ENCODE measurements at places on chromosomes 13 and 19.

- DNase-seq = no peak
These were observed 720.8 kb downstream of the UQCRFS1 start for GRCh38 chr19:28492201-28492600.

DNA sequence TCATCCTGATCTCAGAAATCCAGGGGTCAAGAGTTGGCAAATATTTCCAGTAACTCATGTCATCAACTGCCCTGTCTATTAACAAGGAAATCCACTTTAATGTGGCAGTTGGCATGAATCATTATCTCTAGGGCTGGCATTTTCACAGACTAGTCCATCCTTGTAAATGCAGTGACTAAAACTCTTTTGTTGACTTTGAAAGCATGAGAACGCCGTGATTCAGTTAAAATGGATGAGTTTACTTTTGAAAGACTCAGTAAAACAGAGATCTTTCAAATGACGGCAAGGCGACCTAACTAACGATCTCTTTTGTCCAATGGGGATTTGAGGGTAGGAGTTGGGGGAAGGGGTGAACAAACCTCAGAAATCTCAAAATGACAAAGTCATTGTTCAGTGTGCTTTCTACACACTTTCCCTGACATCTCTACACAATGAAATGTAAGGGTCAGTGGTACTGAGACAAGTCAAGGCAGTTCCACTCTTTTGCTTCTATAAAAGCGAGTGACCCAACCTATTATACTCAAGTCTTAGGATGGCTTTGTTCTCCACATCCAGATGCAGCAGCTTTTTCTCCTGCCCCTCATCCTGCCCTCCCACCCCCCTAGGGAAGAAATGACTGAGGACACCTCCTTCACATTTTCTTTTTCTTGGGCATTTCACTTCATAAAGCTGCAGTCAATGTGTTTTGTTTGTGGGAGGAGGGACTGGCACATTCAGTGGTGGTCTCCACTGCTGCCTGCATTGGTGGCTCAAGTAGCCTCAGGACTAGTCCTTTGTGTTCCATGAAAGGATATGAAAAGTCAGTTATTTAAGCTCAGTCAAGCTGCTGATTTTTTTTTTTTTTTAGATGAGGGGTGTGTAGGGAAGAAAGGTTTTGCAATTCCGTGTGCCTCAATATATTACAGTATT lies 200.5 kb downstream of the ABCC4 start:
- peak; percentile 45 for DNase-seq

- no peak for DNase-seq
These were observed 401.1 kb upstream of the SPRY2 start for GRCh38 chr13:80742033-80742432.

- peak; percentile 29 for DNase-seq
These were observed 2.6 kb upstream of the CLEC4G start for GRCh38 chr19:7734220-7735203.

GRCh38 chr13:50387051-50387581 lies 371.9 kb downstream of the KCNRG start:
- peak; percentile 36 for DNase-seq

- no peak for DNase-seq
These were observed 1071.2 kb downstream of the EFNB2 start for GRCh38 chr13:105464249-105464648.

DNA sequence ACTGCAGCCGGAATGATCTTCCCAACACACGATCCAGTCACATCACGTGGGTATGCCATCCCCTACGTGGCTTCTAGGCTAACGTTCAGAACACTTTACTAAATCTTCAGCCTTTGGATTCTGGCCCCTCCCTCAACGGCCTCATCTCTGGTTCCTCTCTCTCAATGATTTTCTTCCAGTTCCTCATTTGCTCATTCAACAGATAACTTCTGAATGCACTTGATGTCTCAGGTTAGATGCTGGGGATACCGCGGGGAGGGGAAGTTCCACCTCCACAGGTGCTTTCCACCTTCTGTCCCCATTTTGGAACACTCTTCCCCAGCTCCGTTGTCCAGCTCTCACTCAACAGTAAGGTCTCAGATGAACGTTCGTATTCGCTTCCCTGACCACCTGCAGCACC lies 66.1 kb downstream of the ATP7B start:
- DNase-seq = no peak

- DNase-seq = no peak
These were observed 21.6 kb downstream of the SGCG start for GRCh38 chr13:23202383-23202782.

DNA sequence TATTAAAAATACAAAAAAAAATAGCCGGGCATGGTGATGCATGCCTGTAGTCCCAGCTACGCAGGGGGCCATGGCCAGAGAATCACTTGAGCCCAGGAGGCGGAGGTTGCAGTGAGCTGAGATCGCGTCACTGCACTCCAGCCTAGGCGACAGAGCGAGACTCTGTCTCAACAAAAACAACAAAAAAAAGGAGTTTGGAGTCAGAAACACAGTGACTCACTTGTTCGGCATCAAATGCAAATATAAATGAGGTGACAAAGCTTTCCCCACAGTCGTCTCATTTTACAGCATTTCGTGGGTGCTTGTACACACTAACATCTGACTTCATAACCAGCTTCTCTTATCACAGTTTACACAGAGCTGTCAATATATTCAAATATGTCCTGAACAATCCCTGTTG lies 11.0 kb downstream of the ZNF665 start:
- peak; percentile 22 for DNase-seq

GRCh38 chr19:30106417-30107095 lies 164.5 kb downstream of the URI1 start:
- DNase-seq = no peak

GRCh38 chr13:39051157-39051556 lies 12.9 kb downstream of the NHLRC3 start:
- peak; percentile 77 for DNase-seq

DNA sequence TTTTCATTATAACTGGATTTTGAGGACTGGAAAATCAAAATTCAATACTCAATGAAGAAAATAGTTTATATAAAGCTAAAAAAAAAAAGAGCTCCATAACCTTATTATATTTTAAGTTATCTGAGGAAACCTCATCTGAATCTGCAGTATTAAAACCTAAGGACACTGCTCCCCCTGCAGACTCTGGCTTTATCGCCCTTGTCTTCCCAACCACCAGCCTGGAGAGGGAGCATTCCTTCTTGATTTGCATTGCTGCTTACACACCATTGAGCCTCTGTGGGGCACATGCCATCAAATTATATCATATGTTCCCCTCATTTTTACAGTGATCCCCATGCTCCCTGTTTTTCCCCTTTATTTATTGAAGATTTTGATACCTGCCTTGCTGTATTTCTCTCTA lies 871.4 kb upstream of the GPC6 start:
- DNase-seq = no peak

DNA sequence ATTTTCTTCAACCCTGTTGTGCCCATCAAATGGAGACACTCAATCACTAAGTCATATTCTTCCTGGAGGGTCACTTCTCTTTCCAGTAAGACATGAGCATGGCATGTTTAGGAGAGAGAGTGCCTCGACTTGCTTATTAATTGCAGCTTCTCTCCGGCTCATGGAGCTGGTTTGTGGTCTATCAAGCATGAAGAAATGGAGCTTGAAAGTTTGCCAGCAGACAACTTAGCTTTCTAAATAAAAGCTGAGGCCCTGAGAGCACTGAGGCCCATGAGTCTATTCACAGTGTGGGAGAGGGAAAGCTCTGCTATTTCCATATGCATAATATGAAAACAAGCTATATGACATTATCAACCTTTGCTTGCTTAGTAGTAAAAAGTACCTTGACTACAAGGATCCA lies 378.5 kb downstream of the FGF9 start:
- no peak for DNase-seq

- DNase-seq = no peak
These were observed 239.5 kb upstream of the PCDH9 start for GRCh38 chr13:67469623-67470022.

GRCh38 chr19:42402376-42403116 lies 12.4 kb upstream of the CNFN start:
- no peak for DNase-seq

DNA sequence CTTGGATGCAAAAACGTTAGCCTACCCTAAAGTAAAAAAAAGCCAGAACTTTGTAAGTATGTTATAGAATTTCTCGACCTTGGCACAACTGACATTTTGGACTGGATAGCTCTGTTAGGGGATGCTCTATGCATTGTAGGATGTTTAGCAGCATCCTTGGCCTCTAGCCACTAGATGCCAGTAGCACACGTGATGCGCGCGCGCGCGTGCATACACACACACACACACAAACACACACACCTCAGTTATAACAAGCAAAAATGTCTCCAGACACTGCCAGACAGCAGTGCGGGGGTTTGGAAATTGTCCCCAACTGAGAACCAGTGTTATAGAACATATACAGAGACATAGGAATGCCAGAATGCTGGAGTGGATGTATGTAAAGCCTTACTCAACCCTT lies 17.2 kb downstream of the ZNF226 start:
- no peak for DNase-seq

GRCh38 chr19:28862238-28862637 lies 350.7 kb downstream of the UQCRFS1 start:
- DNase-seq = no peak

- no peak for DNase-seq
These were observed 14.5 kb downstream of the ERFL start for GRCh38 chr19:41913538-41914423.

DNA sequence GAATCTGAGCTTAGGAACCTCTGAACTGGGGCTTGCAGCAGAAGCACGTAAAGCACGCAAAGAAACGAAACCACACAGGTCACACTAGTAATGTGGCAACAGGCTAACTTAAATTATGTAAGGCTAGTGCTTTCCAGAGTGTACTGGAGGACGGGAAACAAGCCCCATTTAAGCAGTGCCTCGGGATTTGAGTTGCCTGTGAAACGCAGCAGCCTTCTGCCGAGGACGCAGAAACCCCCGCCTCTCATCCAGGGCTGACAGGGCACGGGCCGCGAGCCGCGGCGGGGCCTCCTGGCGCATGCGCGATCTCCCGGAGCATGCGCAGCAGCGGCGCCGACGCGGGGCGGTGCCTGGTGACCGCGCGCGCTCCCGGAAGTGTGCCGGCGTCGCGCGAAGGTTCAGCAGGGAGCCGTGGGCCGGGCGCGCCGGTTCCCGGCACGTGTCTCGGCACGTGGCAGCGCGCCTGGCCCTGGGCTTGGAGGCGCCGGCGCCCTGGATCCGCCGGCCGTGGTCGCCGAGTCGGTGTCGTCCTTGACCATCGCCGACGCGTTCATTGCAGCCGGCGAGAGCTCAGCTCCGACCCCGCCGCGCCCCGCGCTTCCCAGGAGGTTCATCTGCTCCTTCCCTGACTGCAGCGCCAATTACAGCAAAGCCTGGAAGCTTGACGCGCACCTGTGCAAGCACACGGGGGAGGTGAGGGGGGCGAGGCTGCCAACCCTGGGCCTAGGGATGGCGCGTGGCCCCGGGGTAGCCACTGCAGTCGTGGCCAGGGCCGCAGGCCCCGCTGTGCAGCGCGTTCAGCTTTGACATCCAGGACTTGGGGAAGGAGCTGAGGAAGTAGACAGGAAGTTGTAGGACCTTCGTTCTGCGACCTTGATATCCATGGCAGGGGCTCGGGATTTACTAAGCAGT lies at the start of gene GTF3A:
TSS of gene GTF3A (plus strand) at position 374 of the 912 bp plus-strand sequence.
- peak; percentile 95 for DNase-seq

DNA sequence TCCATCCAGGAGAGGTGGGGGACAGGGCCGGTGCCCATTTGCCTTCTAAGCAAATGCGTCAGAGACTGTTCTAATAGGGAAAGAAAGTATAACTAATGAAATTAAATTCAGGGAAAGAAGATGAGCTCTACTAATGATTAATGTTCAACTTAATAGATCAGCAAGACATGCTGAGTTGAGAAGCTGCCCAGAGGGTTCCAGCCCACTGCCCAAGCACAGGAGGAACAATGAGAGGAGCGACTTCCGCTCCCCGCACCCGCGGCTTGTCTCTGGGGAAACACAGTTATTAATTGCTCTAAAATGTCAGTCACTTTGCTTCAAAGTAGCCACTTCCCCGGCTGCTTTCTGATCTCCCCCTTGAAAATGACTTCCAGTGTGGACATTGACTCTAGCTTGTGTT lies 331.3 kb downstream of the UQCRFS1 start:
- no peak for DNase-seq

DNA sequence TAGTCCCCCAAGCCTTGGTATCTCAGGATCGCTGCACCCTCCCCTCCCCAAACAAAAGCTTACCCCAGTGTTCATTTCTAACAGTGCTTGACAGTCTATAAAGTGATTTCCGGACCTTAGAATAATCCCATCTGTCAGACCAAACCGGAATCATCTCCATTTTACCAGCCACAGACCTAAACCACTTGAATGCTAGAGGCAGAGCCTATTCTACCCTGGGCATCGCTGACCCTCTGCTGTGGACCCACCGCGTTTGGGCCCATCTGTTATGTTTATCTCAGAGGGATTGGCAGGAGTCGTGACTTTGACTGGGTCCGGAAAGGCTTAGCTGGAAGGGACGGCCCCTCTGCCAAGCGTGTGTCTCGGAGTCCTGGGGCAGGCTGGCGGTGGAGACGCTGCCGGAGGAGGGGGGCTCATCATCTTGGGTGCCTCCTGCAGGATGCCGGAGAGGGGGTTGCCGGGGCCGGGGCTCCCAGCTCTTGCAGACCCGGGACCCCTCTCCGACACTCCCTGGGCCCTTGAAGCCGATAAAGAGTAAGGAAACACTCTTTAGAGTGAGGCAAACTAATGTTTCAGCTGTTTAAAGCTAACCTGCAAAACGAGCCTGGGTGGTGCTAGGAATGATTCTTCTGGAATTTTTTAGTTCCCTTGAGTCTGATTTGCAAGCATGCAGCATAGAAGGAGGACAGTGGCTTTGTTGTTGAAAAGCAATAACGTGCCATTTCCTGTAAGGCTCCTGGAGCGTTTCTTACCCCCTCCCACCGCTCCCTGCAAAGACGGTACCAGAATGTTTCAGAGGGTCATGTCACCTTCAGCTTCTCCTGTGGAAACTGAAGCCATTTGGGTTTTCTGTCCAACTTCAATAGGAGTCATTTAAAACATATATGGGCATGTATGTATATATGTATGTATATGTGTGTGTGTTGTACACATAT lies 1.3 kb downstream of the SLC25A42 start:
- peak; percentile 34 for DNase-seq

DNA sequence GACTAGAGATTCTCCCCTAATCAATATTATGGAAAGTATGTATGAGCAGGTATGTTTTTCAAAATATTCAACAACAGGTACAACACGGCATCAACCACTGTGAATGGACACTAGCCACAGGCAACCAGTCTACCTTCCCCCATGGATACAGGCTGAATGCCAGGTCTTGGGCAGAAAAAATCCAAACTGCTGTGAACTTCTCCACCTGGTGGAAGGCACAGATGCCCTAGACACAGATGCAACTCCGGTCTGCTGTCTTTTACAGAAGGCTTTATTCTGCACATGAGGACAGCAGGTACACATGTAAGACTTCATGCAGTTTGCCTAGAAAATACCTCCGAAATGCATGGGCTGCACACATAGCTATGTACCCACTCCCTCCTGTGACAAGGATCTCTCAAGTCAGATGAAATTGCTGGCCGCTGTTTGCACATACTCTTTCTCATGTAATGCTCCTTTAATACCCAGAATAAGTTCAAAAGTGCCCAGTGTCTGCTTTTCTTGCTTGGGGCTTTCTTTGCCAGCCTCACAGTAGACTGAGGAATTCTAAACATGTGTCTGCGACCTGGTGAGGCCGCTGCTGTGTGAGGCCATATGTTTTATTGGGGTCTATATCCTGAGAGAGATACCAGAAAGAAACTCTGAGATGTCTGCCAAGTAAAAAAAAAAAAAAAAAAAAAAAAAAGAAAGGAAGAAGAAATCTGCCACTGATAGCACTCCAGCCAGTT lies 325.9 kb downstream of the FOXO1 start:
- no peak for DNase-seq
